ENCODE measurements at places on chromosomes 11 and 22.

DNA sequence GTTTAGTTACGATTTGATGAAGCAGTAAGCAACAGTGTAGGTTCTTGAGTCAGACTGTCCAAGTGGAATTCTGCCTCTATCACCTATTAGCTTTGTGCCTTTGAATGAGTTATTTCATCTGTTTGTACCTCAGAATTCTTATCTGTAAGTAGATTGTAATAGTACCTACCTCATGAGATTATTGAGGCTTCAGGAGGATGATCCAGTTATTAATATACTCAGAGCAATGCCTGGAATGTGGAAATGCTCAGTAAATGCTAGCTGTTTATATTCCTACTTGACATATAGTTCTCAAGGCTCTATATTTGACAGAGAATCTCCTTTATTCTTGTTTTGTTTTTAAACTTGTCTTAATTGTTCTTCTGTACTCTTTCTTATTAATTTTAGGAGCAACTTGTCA lies 70.1 kb downstream of the SFI1 start:
- peak; percentile 69 for DNase-seq

DNA sequence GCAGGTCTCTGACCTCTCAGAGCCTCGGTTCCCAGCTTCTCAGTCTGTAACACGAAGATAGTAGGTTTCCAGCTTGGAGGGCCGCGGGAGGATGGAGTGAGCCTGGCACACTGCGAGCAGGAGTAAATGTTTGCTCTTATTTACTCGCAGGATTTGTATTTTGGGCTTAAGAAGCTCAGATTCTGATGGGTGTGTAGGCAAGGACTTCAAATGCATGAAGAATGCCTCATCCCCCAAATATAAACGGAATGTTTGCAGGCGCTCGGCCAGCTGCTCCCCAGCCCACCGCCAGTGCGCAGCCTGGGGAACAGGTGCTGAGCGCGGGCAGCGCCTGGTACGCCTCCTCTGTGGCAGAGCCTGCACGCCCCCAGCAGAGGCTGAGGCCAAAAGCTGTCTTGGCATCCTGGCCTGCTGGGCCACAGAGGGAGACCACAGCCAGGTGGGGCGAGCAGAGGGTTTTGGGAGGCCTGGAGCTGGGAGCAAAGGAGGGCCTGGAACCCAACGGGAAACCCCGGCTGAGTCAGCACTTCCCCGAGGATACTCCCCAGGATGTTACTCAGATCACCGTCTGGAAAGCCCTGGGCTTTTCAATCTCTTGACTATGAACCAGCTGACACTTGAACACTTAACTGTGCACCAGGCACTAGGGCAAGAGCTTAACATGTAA lies 9.4 kb downstream of the EHD1 start:
- DNase-seq = peak; percentile 90

DNA sequence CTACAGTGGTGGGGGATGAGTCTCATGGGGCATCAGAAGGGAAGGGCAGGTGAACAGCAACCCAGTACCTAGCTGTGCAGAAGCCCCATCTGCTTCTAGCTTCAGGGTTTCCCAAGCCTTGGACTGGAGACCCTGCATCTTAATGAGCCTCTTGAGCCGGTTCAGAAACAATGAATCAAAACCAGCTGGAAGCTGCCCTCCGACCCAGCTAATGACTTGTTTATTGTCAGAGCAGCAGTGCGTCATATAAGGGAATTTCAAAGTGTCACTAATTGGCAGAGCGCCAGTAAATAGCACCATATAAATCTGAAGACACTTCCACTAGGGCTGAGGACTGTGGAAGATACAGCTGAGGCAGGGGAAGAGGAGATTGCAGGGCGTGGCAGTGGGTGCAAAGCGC lies 57.5 kb downstream of the RPUSD4 start:
- DNase-seq = peak; percentile 18

DNA sequence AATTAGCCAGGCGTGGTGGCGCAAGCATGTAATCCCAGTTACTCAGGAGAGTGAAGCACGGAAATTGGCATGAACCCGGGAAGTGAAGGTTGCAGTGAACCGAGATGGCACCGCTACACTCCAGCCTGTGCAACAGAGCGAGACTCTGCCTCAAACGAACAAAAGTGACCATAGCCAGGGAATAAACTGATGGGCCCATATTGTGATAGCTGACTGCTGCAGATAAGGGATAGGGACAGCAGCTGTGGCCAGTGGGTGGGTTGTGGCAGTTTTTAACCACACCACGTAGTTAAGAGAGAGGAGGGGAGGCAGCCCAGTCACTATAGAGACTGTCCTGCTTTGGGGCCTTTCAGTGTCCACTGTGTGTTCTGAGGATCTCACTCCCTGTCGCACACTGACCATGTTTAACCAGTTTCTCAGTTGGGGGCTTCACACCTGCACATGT lies 58.9 kb downstream of the PISD start:
- DNase-seq = no peak

GRCh38 chr11:128498721-128499245 lies 88.6 kb downstream of the ETS1 start:
- DNase-seq = peak; percentile 66

DNA sequence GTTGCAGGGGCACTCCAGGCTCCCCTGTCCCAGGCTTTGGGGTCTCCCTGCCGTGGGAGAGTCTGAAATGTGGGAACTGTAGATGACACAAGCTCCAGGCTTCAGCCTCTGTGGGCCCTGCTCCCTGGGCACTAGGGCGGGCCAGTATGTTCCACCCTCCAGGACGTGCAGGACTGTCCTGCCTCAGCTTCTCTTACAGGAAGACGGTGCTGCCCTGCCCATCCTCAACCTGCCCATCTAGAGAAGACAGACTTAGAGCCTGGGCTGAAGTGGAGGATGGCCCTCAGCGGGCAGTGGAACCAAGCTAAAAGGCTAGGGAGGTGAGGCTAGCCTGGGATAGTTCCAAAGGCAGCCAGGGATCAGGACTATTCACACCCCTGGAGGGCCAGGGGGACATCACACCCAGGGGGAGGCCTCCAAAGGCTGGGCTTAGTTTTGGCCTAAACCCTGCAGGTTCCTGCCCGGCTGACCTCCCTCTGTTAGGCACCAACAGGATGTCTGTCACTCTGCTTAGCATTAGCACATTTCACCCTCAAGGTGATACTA lies 4.0 kb upstream of the CERK start:
- DNase-seq = no peak

GRCh38 chr22:29369460-29369859 lies 18.9 kb downstream of the AP1B1 start:
- DNase-seq = peak; percentile 84

- DNase-seq = no peak
Measured at GRCh38 chr11:102577723-102578122, 47.2 kb upstream of the MMP7 start.

DNA sequence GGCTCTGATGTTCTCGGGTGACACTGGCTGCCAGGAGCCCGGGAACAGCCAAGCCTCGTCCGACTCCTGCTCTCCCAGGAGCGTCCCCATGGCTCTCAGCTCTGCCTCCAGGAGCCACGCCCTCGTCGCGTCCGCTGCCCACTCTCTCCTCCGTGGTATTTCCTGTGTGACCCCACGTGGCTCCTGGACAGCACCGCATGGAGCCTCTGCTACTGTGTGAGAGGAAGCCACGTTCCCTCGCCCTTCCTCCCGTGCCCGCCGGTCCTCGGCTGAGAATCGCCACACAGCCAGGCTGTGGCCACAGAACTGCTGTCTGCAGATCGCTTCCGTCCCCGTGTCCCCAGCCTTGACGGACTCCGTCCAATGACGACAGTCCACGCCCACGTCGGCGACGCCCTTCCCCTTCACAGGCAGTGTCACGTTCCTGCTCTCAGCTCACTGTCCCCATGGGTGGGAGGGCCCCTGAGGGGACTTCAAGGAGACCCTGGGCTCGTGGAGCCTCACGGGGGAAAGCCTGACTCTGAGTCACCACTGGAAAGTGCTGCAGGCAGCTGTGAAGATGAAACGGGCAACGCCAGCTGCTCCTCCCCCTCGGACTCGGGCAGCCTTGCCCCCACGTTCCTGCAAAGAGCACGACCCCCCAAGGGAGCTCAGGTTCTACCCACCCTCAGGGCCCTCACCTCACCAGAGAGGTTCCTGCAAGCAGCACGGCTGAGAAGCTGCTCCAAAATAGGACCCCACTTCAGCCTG lies 458.5 kb downstream of the BRD1 start:
- DNase-seq = no peak

DNA sequence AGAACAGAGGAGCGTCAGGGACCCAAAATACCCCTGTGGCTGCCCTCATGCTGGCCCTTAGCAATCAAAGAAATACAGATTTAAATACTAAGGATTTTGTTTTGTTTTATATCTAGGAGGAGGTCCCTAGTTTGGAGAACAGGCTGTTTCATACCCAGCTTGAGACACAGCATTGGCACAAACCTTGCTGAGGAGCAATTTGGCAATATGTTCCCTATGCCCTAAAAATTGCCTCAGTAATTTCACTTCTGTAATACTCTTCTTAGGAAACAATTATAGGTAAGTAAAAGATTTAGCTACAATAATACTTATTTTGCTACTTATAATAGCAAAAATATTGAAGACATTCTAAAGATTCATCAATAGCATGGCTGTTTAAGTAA lies 37.0 kb downstream of the TSKU start:
- DNase-seq = no peak

DNA sequence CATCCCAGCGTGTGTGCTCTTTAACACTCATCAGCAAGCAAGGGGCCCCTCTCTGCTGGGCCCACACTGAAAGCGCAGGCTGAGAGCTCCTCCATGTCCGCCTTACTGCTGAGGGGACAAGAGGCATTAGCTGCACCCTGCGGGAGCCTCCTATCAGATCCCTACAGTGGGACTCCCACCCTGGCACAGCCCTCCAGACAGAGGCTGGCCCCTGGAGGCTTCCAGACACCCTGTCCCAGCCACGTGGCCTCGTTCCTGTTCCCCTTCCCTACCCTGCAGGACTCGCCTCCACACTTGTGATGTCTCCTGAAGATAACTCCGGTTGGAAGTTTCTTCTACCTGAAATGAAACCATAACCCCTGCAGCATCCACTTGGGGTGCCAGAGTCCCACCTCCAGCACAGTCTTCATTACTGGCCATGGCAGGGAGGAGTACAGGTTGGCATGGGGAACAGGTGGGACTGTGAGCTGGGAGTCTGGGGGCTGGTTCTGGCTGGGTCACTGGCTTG lies 5.0 kb upstream of the SH3BP1 start:
- DNase-seq = peak; percentile 25

GRCh38 chr22:27603800-27604144 lies 197.8 kb downstream of the MN1 start:
- peak; percentile 22 for DNase-seq

Data from iris pigment epithelial cell (primary cell).